ENCODE measurements at places on chromosomes 13 and 19.
A peak's percentile ranks its signal among the peaks of the same experiment; 100 is the strongest.

GRCh38 chr13:95256091-95256490 is 45.2 kb downstream of the ABCC4 start:
- DNase-seq = no peak
- H3K27ac ChIP-seq = no peak overlapping the region
- H3K36me3 ChIP-seq = peaks cover 13% of the 10 kb centered on the region
- H3K4me3 ChIP-seq = no peak overlapping the region

DNA sequence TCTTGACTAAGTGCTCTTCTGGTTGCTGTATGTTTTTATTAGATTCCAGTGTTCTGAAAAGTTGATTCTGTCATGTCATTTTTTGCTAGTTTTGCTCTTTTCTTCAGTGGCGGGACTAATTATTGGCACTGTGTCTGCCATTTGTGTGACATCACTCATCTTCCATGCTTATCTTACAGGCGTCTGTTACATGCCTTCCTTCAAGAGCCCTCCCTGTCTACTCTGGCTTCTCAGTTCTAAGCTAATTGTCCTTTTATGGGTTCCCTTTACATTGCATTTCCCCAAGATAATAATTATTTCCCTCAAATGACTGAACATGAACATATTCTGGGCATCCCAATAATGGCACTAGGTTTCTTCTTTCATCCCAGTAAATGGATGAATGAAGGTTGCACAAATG is 459.1 kb downstream of the DCT start:
- H3K27ac ChIP-seq = no peak overlapping the region
- H3K4me3 ChIP-seq = no peak overlapping the region
- no peak for DNase-seq
- H3K27me3 ChIP-seq = no peaks in the 10 kb centered on the region

DNA sequence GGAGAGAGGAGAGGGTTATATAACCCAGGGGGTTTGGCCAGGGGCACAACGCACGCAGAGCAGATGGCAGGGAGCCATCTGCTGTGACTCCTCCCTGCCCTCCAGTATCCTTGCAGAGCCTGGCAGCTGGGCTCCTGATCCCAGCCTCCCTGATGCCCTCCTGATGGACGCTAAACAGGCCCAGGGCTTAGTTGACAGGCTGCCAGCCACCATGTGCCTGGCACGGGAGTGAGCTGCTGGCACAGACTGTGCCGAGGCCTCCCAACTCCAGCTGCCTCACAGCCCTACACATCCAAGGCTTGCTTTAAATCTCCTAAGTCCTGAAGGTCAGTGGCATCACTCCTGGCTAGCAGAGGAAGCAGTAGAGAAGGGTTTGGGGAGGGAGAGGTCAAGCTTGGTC is 16.7 kb downstream of the SYDE1 start:
- peaks cover 10% of the 10 kb centered on the region for H3K4me1 ChIP-seq
- H3K27ac ChIP-seq = peak overlapping the region; percentile 73
- peaks cover 28% of the 10 kb centered on the region for H3K36me3 ChIP-seq
- H3K27me3 ChIP-seq = no peaks in the 10 kb centered on the region
- peak overlapping the region; percentile 90 for H3K4me3 ChIP-seq
- DNase-seq = no peak

DNA sequence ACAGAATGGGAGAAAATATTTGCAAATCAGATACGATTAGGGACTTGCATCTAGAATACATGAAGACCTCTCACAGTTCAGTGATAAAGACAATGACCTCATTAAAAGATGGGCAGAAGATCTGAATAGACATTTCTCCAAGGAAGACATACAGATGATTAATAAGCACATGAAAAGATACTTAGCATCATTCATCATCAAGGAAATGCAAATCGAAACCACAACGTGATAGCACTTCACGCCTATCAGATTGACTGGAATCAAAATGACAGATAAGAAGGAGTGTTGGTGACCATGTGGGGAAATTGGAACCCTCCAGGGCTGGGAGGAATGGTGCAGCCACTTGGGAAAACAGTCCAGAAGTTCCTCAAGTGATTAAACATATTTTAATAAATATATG is 25.8 kb downstream of the CFAP97D2 start:
- no peak overlapping the region for H3K4me3 ChIP-seq
- no peak overlapping the region for H3K27ac ChIP-seq
- H3K36me3 ChIP-seq = peaks cover 2% of the 10 kb centered on the region
- no peak for DNase-seq

- H3K4me3 ChIP-seq = no peak overlapping the region
- H3K27me3 ChIP-seq = no peaks in the 10 kb centered on the region
- peaks cover 14% of the 10 kb centered on the region for H3K4me1 ChIP-seq
- DNase-seq = no peak
- H3K36me3 ChIP-seq = peaks cover 7% of the 10 kb centered on the region
- peak overlapping the region; percentile 75 for H3K27ac ChIP-seq
Measured at GRCh38 chr19:5030136-5030820, 61.4 kb downstream of the KDM4B start.

DNA sequence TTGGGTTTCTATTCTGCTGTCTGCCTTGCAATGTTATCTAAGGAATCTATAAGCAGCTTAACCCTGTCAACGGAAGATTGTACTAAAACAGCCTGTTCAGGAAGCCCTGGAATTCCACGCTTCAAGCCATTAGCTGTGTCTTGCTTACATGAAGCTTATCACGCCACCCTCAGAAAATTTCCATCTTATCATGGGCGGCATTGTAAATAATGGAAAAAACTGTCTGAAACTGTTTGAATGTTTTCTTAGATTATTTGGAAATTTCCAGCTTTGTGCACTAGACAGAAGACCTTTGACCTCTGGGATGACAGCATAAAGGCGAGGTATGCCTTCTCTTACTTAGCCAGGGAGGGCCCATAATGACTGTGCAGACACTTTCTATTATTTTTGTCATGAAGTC is 319.7 kb downstream of the KCNRG start:
- peaks cover 7% of the 10 kb centered on the region for H3K4me1 ChIP-seq
- H3K27ac ChIP-seq = no peak overlapping the region
- no peak for DNase-seq
- no peaks in the 10 kb centered on the region for H3K36me3 ChIP-seq

GRCh38 chr13:52695856-52696255 is 43.2 kb downstream of the SUGT1 start:
- H3K4me3 ChIP-seq = no peak overlapping the region
- peaks cover 16% of the 10 kb centered on the region for H3K36me3 ChIP-seq
- H3K27me3 ChIP-seq = no peaks in the 10 kb centered on the region
- no peak overlapping the region for H3K27ac ChIP-seq
- DNase-seq = no peak

DNA sequence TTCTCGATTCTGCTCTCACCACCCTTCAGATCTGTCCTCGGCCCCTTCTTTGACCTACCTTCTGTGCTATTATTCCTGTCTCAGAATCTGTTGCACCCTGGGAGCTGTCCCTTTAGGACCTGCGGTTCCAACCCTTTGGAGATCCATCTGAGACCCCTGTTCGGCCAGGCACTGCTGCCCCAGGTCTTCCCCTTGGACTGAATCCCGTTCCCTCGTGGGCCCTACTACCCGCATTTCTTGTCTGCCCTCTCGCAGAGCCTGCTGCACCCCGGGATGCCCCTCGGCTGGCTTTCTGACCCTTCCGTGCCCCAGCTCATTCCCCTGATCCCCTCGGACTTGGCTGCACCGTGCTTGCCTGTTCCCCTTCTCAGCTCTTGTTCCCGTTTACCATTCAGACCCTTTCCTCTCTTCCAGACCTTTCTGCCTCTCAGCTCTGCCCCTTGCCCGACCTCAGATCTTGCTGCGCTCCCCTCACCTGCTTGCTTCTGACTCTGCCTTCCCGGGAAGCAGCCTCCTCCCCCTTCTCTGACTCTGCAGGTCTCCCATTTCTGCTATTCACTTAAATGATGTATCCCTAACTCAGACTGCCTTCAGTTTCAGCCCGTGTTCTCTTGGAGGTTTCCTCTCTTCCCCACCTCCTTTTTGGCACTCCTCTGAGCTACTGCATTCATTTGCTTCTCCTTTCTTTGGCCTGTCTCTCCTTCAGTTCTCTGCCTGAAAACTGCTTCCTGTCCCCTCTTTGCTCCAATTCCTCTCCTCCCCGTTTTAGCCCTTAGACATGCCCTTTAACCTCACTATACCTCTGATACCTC is 1.1 kb downstream of the ARHGAP35 start:
- no peak for DNase-seq
- no peak overlapping the region for H3K27ac ChIP-seq
- H3K27me3 ChIP-seq = no peaks in the 10 kb centered on the region

DNA sequence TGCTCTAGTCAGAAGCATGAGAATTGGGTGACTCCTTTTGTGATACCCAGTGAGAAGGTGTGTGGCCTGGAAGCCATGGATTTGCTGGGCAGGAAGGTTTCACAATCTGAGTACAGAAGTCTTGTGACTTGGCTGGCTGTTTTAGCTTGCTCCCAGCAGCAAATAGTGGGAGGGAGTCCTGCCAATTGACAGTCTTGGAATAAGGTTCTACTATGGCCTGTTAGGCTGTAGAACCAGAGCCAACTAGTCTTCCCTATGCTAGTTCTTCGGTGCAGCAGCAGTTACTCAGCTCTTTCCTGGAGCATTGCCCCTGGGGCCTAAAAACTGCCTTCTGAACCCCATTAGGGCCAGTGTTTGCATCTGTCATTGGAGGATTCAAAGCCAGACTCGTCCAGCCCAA is 1935.4 kb upstream of the PCDH20 start:
- DNase-seq = no peak
- H3K27ac ChIP-seq = no peak overlapping the region
- H3K4me3 ChIP-seq = no peak overlapping the region
- no peaks in the 10 kb centered on the region for H3K36me3 ChIP-seq

GRCh38 chr13:66926200-66926850 is 303.8 kb downstream of the PCDH9 start:
- peaks cover 7% of the 10 kb centered on the region for H3K4me1 ChIP-seq
- DNase-seq = no peak
- no peaks in the 10 kb centered on the region for H3K27me3 ChIP-seq
- no peak overlapping the region for H3K27ac ChIP-seq

DNA sequence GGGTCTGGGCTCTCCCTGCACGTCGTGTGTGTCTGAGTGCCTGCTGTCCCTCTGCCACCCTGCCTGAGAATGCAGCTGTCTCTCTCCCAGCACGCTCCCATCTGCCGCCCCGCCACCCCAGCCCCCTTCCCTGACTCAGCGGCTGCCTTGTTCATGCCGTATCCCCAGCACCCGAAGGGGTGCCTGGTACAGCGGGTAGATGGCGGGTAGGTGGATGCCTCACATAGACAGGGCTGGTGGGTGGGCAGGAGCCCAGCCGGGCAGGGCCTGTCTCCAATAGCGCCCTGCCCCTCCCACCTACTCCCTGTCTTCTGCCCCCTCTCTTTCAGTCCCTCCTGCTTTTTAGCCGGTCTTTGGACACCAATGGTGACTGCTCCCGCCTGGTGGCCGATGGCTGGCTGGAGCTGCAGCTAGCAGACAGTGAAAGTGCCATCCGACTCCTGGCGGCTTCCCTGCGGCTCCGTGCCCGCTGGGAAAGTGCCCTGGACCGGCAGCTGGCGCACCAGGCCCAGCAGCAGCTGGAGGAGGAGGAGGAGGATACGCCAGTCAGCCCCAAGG is 30.3 kb downstream of the DHX34 start:
- H3K27ac ChIP-seq = no peak overlapping the region
- H3K4me3 ChIP-seq = no peak overlapping the region
- peaks cover 64% of the 10 kb centered on the region for H3K36me3 ChIP-seq
- no peak for DNase-seq
- H3K27me3 ChIP-seq = no peaks in the 10 kb centered on the region
- H3K4me1 ChIP-seq = peaks cover 28% of the 10 kb centered on the region

DNA sequence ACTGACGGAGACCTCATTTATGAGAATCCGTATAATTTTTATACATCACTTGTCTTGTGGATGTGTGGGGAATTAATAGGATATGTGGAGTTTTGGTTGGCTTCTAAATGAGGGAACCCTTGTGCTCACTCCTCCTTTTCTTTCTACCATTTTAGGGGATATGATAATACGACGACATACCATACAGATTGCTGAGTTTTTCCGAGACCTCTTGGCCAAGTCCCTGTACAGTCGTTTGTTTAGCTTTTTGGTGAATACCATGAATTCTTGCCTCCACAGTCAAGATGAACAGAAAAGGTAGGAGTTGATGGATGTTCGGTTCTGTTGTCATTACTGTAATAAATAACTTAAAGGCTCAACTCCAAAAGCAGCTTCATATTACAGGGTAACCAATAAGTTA is 335.2 kb downstream of the MYO16 start:
- no peaks in the 10 kb centered on the region for H3K27me3 ChIP-seq
- peaks cover 5% of the 10 kb centered on the region for H3K4me1 ChIP-seq
- no peak overlapping the region for H3K4me3 ChIP-seq
- H3K27ac ChIP-seq = no peak overlapping the region
- no peak for DNase-seq

DNA sequence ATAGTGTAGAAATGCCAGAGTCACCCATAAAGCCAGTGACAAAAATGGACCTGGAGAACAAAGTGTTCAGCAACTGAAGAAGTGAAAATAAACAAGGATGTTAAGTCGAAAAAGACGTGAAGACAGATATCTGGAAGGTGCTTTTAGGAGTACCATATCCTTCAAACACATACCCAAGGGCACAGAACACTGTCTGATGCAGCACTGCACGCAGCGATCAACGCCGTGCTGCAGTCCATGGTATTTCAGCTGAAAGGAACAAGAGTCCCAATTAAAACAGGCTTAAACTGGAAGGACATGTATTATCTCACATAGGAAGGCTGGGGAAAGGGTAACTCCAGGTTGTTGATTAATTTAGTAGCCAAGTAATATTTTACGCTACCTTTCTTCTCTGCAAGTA is 108.2 kb downstream of the SGCG start:
- peaks cover 24% of the 10 kb centered on the region for H3K27me3 ChIP-seq
- H3K27ac ChIP-seq = no peak overlapping the region
- no peaks in the 10 kb centered on the region for H3K36me3 ChIP-seq
- no peak for DNase-seq
- H3K4me3 ChIP-seq = no peak overlapping the region
- H3K4me1 ChIP-seq = no peaks in the 10 kb centered on the region

DNA sequence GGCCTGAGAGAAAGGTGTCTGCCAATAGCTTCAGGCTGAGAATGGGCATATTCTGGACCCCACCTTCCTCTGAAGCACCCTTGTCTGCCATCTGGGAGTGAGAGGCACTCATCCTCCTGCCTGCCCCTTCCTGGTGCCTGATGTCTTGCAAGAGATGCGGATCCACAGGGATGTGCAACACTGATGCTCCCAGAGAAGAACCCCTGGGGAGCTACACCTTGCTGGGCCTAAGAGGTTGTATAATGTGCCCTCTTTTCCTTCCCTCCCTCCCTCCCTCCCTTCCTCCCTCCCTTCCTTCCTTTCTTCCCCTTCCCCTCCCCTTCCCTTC is 34.6 kb downstream of the ADPRHL1 start:
- no peak for DNase-seq
- no peaks in the 10 kb centered on the region for H3K36me3 ChIP-seq
- H3K27me3 ChIP-seq = no peaks in the 10 kb centered on the region

DNA sequence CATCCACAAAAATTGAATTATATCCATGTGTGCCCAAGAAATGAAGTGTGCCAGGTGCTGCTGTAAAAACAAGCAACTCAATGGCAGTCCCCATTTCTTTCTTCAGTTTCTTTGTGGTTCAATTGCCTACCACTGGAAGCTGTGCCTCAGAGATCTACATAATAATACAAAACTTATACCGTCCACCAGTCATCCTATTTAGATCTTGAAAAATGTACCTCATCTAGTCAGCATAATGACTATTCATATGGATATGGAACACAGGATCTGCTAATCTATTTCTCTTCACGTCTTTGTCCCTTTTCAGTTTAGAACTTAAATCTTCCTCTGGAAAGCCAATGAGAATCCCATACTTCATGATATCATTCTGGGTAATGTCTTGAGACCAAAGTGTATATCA is 648.5 kb downstream of the PCDH9 start:
- H3K27ac ChIP-seq = no peak overlapping the region
- H3K4me3 ChIP-seq = no peak overlapping the region
- no peak for DNase-seq
- no peaks in the 10 kb centered on the region for H3K27me3 ChIP-seq
